MM.1S (cell line): ENCODE measurements at places on chromosomes 3 and 15.

DNA sequence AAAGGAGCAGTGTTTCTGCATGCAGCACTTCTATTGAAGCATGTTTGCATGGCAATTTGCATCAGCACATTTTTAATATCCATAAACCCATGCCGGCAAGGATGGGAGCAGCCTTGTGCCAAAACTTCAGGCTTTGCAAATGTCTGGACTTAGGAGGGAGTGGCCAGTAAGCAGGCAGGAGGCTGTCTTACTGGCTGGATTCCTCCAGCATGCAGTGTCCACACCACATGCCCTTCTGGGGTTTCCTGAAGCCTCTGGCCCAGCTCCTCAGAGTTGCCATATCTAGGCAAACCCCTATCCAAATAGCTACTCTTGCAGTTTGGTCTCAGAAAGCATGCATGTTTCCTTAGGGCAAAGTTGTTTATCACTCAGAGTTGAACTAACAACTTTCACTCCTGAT, 139.1 kb upstream of the MRPS22 start:
- no peaks in the 10 kb centered on the region for H3K36me3 ChIP-seq
- peaks cover 32% of the 10 kb centered on the region for H3K4me1 ChIP-seq
- no peaks in the 10 kb centered on the region for H3K27me3 ChIP-seq
- no peak for DNase-seq
- H3K27ac ChIP-seq, result no peak overlapping the region

GRCh38 chr3:53790470-53790869, 55.7 kb downstream of the CHDH start:
- H3K36me3 ChIP-seq, result no peaks in the 10 kb centered on the region
- no peak overlapping the region for H3K27ac ChIP-seq
- no peaks in the 10 kb centered on the region for H3K27me3 ChIP-seq
- H3K4me3 ChIP-seq, result no peak overlapping the region

DNA sequence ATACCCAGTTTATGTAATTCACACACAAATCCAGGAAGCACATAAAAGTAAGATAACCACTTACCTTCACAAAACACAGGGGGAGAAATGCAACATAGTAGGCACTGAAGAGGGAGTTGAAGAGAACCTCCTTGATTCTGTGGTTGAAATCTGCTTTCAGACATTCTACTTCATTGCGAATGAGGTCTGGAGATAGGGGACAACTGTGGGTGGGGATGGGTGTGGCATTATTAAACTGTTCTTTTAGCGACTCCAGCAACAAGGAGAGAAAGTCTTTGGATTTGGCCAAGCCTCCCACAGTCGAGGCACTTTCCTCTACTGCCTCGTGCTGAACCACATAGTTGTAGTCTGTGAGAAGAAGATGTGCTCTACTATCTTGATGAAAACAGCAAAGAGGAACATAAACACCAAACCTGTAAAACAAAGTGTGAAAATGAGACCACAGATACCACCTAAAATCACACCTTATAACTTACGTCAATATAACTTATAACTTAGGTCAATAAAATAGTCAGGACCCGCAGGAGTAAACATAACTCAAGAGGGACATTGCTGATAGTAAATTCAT, 25.6 kb downstream of the TMEM39A start:
- no peaks in the 10 kb centered on the region for H3K4me1 ChIP-seq
- H3K4me3 ChIP-seq, result no peak overlapping the region
- no peak overlapping the region for H3K27ac ChIP-seq
- no peaks in the 10 kb centered on the region for H3K27me3 ChIP-seq
- H3K36me3 ChIP-seq, result peaks cover 16% of the 10 kb centered on the region

DNA sequence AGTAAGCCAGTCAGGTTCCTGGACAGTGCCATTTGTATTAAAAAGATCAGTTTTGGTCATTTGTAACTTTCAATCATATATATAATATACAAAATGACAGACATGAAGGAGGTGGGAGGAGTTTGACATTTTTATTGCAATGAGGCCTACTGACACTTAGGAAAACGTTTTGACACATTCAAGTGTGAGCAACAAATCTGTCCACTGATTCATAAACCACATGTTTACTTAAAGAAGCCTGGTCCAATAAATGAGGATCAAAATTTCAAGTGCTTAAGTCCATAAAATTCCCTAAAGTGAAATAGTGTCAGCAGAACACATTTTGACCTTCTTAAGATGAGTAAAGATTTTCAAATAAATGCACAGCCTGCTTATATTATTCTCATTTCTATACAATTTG, 137.3 kb downstream of the MECOM start:
- DNase-seq, result no peak
- H3K27me3 ChIP-seq, result no peaks in the 10 kb centered on the region
- no peaks in the 10 kb centered on the region for H3K36me3 ChIP-seq
- no peak overlapping the region for H3K27ac ChIP-seq
- no peak overlapping the region for H3K4me3 ChIP-seq

DNA sequence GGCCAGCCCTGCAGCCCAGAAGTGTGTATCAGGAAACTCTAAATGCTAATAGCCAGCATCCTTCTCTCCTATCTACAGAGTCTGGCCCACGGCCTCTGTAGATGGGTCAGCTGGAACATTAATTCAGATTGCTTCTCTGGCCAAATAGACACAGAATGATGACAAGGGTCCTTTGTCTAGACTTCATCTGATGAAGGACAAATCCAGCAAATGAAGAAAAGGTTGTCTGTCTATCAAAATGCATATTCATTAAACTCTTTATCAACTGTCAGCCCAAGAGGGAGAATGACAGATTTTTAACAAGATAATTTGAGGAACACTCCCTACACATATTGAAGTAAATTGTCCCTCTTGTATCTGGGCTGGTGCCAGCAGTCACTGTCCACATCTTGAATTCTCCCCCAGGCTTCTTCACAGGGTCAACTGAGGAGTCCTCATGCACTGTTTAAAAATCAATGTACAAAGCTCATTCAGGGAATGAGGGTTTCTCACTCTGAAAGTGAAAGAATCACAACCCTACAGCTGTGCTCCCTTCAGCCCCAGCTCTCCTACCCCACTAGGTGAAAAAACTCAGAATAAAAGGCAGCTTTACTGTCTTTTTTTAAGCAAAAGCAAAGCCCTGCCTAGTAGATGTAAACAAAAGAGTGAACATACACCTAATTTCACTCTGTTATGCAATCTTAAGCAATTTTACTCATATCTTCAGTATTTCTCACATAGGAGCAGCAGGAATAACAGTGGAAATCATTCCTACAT, 507.7 kb downstream of the IGSF11 start:
- H3K27ac ChIP-seq, result peak overlapping the region; percentile 47; the same call in 1 of the 2 replicates
- H3K4me1 ChIP-seq, result peaks cover 33% of the 10 kb centered on the region
- no peaks in the 10 kb centered on the region for H3K27me3 ChIP-seq
- H3K4me3 ChIP-seq, result no peak overlapping the region

GRCh38 chr3:74344865-74345440, 269.5 kb downstream of the CNTN3 start:
- no peak for DNase-seq
- H3K27ac ChIP-seq, result no peak overlapping the region
- no peaks in the 10 kb centered on the region for H3K4me1 ChIP-seq
- no peaks in the 10 kb centered on the region for H3K27me3 ChIP-seq

- no peak overlapping the region for H3K4me3 ChIP-seq
- H3K36me3 ChIP-seq, result peaks cover 4% of the 10 kb centered on the region; the same call in 1 of the 2 replicates
- no peak for DNase-seq
- no peaks in the 10 kb centered on the region for H3K27me3 ChIP-seq
- H3K4me1 ChIP-seq, result no peaks in the 10 kb centered on the region
- no peak overlapping the region for H3K27ac ChIP-seq
Observed at GRCh38 chr3:97949110-97949485, 23.1 kb downstream of the RIOX2 start.

DNA sequence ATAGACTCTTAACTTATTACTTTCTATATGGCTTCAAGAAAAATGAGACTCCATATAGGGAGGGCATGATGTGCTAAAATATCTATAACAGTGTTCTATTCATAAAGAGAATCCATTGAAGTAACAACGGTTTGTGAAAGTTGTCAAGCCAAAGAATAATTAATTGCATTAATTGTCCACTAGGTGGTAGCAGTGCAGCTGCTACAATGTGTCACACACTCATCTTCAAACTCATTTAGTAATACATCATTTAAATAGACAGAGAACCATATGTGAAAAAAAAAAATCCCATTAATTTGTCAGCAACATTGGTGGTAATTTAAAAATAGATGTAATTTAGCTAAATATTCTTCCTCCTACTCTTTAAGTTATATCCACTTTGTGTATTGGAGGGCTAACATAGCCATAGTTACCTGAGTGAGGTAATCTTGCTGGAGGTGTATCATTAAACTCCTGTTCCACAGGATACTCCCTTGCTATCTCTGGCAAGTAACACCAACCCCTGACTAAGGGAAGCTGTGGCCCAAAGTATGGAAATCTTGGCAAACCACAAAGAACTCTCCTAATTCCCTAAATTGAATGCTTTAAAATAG, 3.7 kb upstream of the CPA3 start:
- peak; percentile 58 for DNase-seq
- no peak overlapping the region for H3K4me3 ChIP-seq
- no peaks in the 10 kb centered on the region for H3K36me3 ChIP-seq
- H3K4me1 ChIP-seq, result no peaks in the 10 kb centered on the region
- H3K27ac ChIP-seq, result no peak overlapping the region
- no peaks in the 10 kb centered on the region for H3K27me3 ChIP-seq

DNA sequence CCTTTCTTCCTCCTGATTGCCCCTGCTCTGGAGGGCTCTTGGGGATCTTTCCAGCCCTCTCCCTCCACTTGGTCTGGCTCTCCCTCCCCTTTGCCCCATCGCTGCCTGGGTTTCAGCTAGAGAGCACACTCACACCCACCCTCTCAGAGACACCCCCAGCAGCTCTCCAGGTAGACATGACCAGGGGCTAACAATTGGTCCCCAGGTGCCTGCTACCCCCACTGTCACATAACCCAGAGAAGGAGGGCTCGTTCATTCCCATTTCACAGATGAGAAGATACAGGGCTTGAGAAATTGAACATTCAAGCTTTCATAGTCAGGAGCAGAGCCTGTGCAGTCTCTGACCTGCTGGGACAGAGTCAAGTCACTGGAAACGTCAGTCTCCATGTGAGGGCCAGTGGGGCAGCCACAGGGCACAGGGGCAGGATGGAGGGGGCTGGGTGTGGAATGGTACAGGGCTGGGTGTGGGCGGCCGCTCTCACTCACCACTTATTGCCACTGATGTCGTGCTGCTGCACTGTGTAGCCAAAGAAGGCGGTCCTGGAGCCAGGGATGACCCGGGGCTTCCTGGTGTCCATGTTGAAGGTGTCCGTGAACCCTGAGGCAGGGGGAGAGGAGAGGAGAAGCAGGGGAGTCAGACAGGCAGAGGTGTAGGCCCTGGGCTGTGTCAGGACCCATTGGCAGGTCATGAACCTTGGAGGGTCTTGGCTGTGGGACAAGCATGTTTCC, 29.4 kb downstream of the ITGA11 start:
- no peaks in the 10 kb centered on the region for H3K27me3 ChIP-seq
- no peak for DNase-seq
- no peak overlapping the region for H3K27ac ChIP-seq
- H3K4me3 ChIP-seq, result no peak overlapping the region
- no peaks in the 10 kb centered on the region for H3K4me1 ChIP-seq

- peak overlapping the region; percentile 93 for H3K27ac ChIP-seq
- peak overlapping the region; percentile 0; the same call in 1 of the 2 replicates for H3K4me3 ChIP-seq
- DNase-seq, result peak; percentile 91
- no peaks in the 10 kb centered on the region for H3K27me3 ChIP-seq
- no peaks in the 10 kb centered on the region for H3K36me3 ChIP-seq
Observed at GRCh38 chr3:183485093-183485492, 56.7 kb upstream of the MCF2L2 start.

DNA sequence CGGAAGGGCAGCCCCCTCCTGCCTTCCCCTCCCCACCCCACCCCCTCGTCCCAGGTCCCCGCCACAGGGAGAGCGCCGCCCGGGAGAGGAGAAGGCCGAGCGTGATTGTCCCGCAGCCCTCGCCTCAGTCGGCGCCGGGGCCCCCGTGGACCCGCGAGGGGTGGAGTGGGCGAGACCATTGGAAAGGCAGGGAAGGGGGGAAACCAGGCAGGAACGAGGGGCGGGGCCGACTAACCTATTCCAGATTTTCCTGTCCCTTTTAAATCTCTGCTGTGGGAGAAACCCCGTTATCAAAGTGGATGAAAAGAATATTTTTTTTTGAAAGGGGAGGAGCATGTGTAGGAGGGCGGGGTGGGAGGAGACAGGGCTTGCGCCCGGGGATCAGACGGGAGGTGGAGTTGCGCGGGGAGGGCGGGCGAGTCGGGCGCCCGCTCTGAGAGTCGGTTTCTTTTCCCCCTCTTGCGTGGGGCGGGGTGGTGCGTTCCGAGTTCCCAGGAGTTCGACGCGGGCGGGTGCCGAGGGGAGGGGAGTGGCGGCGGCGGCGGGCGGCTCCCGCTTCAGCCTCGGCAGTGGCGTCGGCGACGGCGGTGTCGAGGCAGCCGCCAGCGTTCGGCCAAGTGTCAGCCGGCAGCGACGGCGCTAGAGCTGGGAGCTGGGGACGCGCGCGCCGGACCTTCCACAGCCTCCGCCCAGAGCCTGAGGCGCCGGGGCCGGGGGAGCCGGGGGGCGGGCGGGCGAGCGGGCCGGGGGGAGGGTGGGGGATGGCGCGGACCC, at the start of gene NECTIN3:
Gene NECTIN3 (plus strand): TSS at position 560 of the 774 bp plus-strand sequence. CDS start 202 bp downstream, at position 762.
- H3K4me3 ChIP-seq, result peak within 1 kb of the TSS; percentile 87
- no peaks in the 10 kb centered on the region for H3K27me3 ChIP-seq
- H3K36me3 ChIP-seq, result no peaks in the 10 kb centered on the region

DNA sequence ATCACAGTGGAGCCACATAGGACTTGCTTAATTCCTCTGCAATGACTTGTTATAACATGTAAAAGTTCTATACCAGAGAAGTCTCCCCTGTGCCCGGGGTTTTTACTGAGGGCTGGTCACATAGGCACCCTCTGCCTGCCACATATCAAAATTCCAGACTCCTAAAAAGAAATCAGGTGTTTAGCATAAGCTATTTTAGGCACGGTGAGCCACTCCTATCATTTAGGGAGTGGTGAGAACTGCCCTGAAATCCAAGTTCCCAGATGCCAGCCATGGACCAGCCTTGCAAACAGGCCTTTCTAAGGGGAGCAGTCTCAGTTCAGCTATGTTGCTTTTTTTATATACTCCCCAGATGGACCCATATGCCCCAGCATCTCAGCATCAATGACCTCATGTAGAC, 130.3 kb downstream of the THSD4 start:
- DNase-seq, result no peak
- no peaks in the 10 kb centered on the region for H3K27me3 ChIP-seq
- no peak overlapping the region for H3K27ac ChIP-seq

DNA sequence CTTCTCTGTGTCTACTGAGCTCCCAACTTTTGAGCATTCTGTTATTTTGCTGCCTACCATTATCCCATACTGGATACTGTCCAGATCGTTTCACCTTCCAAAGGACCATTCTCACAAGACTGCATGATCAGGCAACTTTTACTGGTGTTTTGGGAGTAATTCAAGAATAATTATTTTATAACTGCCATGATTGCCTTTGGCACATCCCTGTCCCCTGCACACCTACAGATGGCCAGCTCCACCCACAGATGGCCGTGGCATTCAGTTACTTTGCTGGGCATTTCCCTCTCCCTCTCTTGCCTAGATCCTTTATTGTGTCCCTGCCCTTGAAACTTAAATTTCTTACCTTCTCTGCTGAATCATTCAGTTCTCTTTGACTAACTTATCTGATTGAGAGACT, 263.9 kb downstream of the DIPK2A start:
- no peak for DNase-seq
- H3K27me3 ChIP-seq, result no peaks in the 10 kb centered on the region
- no peaks in the 10 kb centered on the region for H3K4me1 ChIP-seq
- no peak overlapping the region for H3K27ac ChIP-seq
